ENCODE measurements at places on chromosomes 12 and 14. TPM values are rescaled to one million over a fixed set of nuclear protein-coding genes. Genes with fewer than 3 reads are reported as not detected.

Gene ITGB7
- total RNA-seq, result 1.1 TPM

- H3K27me3 ChIP-seq, result no peaks in the 10 kb centered on the region
- no peaks in the 10 kb centered on the region for H3K4me1 ChIP-seq
- DNase-seq, result no peak
- peak overlapping the region; percentile 80 for H3K27ac ChIP-seq
Measured at GRCh38 chr14:32453857-32454810, 125.0 kb downstream of the AKAP6 start.

- H3K27ac ChIP-seq, result no peak overlapping the region
- no peaks in the 10 kb centered on the region for H3K4me1 ChIP-seq
- H3K4me3 ChIP-seq, result no peak overlapping the region
- no peaks in the 10 kb centered on the region for H3K36me3 ChIP-seq
- no peaks in the 10 kb centered on the region for H3K27me3 ChIP-seq
- DNase-seq, result no peak
Measured at GRCh38 chr14:99252940-99253868, 18.8 kb downstream of the BCL11B start.

GRCh38 chr14:77133720-77134338, 7.8 kb downstream of the ZDHHC22 start:
- no peak for DNase-seq
- no peaks in the 10 kb centered on the region for H3K36me3 ChIP-seq
- H3K4me1 ChIP-seq, result no peaks in the 10 kb centered on the region
- peaks cover 49% of the 10 kb centered on the region for H3K27me3 ChIP-seq

Gene ATF7
- total RNA-seq, result 34.1 TPM

GRCh38 chr12:129984106-129984505, 80.3 kb upstream of the TMEM132D start:
- no peaks in the 10 kb centered on the region for H3K4me1 ChIP-seq
- no peaks in the 10 kb centered on the region for H3K36me3 ChIP-seq
- peaks cover 11% of the 10 kb centered on the region for H3K27me3 ChIP-seq
- H3K4me3 ChIP-seq, result no peak overlapping the region
- DNase-seq, result no peak
- no peak overlapping the region for H3K27ac ChIP-seq

DNA sequence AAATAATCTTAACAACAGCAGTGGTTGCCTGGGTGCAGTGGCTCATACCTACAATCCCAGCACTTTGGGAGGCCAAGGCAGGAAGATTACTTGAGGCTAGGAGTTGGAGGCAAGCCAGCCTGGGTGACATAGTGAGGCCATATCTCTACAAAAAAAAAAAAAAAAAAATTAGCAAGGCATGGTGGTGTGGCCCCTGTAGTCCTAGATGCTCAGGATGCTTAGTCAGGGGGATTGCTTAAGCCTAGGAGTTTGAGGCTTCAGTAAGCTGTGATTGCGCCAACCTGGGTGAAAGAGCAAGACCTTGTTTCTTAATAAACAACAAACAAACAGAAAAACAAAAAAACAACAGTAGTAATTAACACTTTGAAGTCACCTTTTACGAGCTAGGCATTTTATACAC, 642 bp upstream of the ACSM4 start:
- H3K4me1 ChIP-seq, result no peaks in the 10 kb centered on the region
- no peaks in the 10 kb centered on the region for H3K36me3 ChIP-seq
- H3K27ac ChIP-seq, result no peak overlapping the region

DNA sequence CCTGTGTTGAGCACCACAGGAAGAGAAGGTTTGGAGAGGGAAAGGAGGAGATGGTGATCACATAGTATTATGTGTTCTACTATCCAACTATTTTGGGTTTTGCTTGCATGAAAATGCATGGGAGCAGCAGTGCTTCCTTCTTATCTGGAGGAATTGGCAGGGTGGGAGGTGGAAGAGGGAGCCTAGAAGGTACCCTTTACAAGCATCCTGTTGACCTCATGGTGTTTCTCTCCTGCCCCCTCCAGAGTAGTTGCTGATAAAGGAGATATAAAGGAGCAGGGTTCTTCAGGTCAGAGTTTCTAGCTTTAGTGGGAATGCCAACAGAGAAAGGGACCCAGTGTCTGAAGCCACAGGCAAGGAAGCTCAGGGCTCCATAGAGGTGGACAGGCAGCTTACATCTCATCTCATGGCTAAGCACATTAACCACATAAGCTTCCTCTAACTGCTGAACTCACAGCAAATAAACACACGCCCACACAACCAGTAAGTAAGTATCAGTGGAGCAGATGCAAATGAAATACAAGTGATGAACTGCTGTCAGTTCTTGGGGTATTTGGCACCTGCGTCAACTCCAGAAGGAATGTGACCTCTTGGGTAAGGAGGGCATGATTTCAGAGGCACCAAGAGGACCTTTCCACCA, 174.2 kb upstream of the SLC38A2 start:
- DNase-seq, result no peak
- H3K4me3 ChIP-seq, result no peak overlapping the region
- H3K27ac ChIP-seq, result no peak overlapping the region
- H3K27me3 ChIP-seq, result no peaks in the 10 kb centered on the region

Gene KRT75
- total RNA-seq, result not detected

DNA sequence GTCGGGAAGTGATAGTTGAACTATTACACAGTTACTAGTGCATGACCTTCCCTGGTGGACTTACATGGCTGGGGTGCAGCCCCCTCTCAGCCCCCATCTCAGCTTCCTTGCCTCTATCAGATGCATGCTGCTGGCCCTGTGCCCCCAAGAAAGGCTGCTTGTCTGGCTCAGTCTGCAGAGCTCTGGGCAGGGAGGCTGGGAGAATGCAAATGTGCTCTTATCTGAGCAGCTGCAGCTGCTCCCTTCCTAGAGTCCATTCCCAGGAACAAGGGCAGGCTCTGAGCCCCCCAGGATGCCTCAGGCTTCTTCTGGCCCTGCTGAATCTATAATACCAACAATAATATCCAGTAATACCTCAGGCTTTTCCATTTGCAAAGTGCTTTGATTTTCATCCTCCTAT, 218.1 kb upstream of the SRRM4 start:
- no peaks in the 10 kb centered on the region for H3K27me3 ChIP-seq
- H3K4me1 ChIP-seq, result no peaks in the 10 kb centered on the region
- H3K4me3 ChIP-seq, result no peak overlapping the region
- H3K36me3 ChIP-seq, result no peaks in the 10 kb centered on the region
- no peak for DNase-seq

Gene ABCD2
- total RNA-seq, result 2.6 TPM

DNA sequence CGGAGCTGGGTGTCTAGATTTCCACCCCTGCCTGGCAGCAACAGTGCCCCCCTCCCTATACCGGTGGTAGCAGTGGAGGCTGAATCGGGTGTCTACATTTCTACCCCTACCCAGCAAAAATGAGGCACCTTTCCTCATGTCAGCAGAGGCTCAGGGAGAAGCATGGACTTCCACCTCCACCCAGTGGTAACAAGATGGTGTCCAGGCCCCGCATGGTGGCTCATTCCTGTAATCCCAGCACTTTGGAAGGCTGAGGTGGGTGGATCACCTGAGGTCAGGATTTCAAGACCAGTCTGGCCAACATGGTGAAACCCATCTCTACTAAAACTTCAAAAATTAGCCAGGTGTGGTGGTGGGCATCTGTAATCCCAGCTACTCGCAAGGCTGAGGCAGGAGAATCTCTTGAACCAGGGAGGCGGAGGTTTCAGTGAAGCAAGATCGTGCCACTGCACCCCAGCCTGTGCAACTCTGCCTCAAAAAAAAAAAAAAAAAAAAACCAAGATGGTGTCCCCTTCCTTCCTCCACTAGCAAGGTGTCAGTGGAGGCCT, 35.5 kb upstream of the OR5AU1 start:
- H3K27me3 ChIP-seq, result no peaks in the 10 kb centered on the region
- no peak overlapping the region for H3K4me3 ChIP-seq

DNA sequence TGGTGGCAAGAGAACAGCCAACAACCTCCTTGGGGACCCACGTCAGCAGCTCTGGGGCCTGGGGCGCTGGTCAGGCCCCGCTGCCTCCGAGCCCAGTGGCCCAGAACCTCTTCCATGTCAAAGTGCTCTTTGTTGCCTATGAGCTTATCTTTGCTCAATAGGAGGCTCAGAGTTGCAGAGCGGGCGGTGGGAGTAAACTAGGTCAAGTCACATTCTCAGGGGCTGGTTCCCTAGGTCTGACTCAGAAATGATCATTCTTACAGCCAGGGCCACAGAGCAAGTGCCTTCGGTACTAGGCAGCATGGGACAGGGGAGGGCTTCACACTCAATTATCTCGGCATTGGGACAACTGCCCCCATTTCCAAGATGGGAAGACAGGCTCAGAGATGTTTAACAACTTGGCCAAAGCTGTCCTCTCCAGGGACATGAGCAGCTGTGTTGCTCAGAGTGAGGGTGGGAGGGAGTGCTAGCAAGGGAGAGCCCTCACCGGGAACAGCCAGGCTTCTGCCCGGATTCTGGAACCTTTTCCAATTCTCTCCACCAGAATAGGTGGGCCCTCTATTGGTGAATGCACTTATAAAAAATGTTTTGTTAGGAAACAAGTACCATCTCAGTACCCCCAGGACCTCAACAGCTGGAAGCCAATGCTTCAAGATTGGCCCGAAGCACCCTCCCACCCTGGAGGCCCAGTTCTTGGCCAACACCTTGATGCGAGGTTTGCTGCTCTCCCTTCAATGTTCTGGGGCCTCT, 11.9 kb downstream of the SLC25A29 start:
- no peak overlapping the region for H3K4me3 ChIP-seq
- no peaks in the 10 kb centered on the region for H3K27me3 ChIP-seq
- H3K4me1 ChIP-seq, result peaks cover 9% of the 10 kb centered on the region
- H3K36me3 ChIP-seq, result no peaks in the 10 kb centered on the region
- H3K27ac ChIP-seq, result peak overlapping the region; percentile 40

Gene DHRS1
- 45.7 TPM for total RNA-seq

Gene DENR
- total RNA-seq, result 21.9 TPM

GRCh38 chr12:20368651-20369304, 441 bp downstream of the PDE3A start:
- H3K27me3 ChIP-seq, result no peaks in the 10 kb centered on the region
- peak overlapping the region; percentile 29 for H3K27ac ChIP-seq
- no peaks in the 10 kb centered on the region for H3K4me1 ChIP-seq
- no peak for DNase-seq

Gene CMKLR1
- 30.2 TPM for total RNA-seq

Gene ANGEL1
- total RNA-seq, result 18.6 TPM

Gene RAB2B
- total RNA-seq, result 27.5 TPM

- DNase-seq, result no peak
- no peaks in the 10 kb centered on the region for H3K4me1 ChIP-seq
- no peak overlapping the region for H3K27ac ChIP-seq
- no peak overlapping the region for H3K4me3 ChIP-seq
Measured at GRCh38 chr12:107736914-107737313, 24.0 kb downstream of the PRDM4 start.

GRCh38 chr14:50967103-50967502, 22.8 kb upstream of the PYGL start:
- no peaks in the 10 kb centered on the region for H3K27me3 ChIP-seq
- no peaks in the 10 kb centered on the region for H3K4me1 ChIP-seq
- DNase-seq, result no peak
- H3K36me3 ChIP-seq, result no peaks in the 10 kb centered on the region
- H3K4me3 ChIP-seq, result no peak overlapping the region

Gene NKX2-1
- total RNA-seq, result not detected

GRCh38 chr12:12405882-12406281, 49.0 kb downstream of the BORCS5 start:
- DNase-seq, result peak; percentile 83
- H3K4me1 ChIP-seq, result no peaks in the 10 kb centered on the region
- H3K36me3 ChIP-seq, result no peaks in the 10 kb centered on the region
- H3K27me3 ChIP-seq, result no peaks in the 10 kb centered on the region
- H3K4me3 ChIP-seq, result no peak overlapping the region

Measured in breast epithelium (tissue), 4 donors.